ENCODE measurements at places on chromosomes 1 and 21.
A peak's percentile ranks its signal among the peaks of the same experiment; 100 is the strongest.

GRCh38 chr1:59136541-59137275 lies 160.2 kb upstream of the FGGY start:
- DNase-seq, result no peak

DNA sequence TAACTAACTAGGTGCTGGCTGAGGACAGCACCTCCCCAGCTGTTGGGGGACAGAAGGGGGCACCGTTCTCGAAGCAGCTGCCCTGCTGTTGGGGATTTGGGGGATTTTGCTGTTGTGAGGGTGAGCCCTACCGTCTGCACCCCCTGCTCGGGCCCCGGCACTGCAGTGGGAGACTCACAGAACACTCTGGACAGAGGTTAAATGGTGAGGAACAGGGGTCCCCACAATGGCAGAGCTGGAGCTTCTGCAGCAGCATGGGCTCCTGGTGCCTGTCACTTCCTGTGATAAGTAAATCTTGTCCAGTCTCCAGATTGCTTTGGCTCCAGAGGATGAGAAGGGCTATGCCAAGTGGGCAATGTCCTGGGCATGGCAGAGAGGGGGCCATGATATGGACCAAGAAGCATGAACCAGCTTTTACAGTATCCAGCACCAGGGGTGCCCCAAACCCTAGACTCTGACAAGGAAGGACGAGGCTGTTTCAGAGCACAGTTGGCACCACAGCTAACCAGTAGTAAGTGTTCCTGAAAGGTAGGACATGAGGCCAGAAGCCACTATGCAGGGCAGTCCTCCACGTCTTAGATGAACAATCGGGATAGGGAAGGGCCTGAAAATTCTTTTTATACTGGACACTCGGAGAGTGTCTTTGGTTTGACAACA lies 365.1 kb upstream of the VAMP3 start:
- peak; percentile 6 for DNase-seq

GRCh38 chr1:114756009-114756892 lies 1.5 kb downstream of the CSDE1 start:
- no peak for DNase-seq

DNA sequence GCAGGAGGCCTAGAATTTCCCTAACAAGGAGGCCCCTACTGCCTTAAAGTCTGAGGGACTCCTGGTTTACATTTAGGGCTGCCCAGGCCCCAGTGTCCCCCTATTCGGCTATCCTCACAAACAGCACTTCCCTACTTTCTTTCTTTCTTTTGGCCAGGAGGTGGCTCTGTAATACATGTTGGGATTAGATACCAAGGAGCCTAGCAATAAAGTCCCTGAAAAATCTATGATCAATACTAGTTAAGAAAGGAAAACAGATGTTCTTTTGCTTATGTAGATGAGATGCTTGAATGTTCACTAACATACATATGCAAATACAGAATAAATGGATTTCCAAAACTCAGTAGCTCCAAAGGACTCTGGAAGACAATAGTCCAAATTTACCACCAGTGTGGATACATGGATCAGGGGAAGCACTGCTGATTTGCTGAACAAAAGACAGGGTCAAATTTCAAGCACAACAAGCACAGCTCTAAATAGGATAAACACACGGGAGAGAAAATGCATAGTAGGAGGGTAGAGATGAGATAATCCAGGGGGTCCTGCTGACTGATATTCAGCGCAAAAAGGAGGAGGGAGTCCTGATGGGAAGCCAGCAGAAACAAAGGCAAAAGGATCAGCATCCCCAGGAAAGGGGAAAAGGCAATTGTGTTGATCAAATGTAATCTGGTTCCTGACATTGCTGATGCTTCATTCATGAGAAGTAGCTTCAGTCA lies 240.0 kb downstream of the NUF2 start:
- no peak for DNase-seq

- no peak for DNase-seq
Measured at GRCh38 chr1:116166011-116166571, 54.9 kb downstream of the MAB21L3 start.

GRCh38 chr1:31954607-31955283 lies 16.6 kb upstream of the PTP4A2 start:
- DNase-seq, result no peak

DNA sequence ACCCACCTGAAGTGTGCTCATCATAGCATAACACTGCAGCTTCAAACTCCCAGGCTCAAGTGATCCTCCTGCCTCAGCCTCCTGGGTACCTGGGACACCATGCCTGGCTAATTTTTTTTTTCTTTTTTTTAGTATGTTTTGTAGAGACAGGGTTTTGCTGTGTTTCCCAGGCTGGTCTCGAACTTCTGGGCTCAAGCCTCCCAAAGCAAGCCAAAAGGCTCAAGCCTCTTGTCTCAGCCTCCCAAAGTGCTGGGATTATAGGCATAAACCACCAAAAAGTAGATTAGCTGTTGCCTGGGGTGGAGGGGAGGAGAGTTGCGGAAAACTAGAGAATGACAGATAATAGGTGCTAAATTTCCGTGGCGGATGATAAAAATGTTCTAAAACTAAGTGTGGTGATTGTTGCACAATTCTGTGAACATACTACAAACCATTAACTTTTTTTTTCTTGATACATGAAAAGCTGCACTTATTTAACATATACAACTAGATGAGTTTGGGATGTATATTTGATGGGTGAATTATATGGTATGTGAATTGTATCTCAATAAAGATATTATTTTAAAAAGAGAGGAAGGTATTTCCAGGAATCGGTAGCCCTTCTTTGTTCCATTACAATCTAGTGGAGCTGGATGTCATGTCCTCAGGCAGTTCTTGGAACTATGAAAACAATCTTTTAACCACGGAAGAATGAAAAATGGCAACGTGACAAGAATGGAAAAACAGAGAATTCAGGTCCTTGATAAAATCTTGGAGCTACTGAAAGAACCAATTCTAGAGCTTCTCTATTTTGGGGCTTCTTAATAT lies 27.3 kb upstream of the MED18 start:
- no peak for DNase-seq

DNA sequence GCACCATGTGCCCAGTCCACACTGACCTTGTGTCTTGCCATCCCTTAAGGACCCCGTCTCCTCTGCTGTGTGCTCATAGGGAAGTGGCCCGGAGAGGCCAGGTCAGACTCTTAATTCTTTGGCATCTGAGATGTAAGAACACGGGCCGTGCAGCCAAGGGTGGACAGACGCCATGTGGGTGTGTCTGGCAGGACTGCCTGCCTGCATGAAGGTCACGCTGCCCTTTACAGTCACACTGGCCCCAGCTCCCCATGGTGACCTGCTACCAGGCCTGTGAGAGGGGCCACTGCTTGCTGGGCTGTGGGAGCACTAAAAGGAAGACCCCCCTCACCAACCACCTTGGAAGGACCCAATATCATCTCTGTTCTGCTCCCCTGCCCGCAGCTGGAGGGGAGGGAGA lies 17.7 kb downstream of the DHRS3 start:
- no peak for DNase-seq

DNA sequence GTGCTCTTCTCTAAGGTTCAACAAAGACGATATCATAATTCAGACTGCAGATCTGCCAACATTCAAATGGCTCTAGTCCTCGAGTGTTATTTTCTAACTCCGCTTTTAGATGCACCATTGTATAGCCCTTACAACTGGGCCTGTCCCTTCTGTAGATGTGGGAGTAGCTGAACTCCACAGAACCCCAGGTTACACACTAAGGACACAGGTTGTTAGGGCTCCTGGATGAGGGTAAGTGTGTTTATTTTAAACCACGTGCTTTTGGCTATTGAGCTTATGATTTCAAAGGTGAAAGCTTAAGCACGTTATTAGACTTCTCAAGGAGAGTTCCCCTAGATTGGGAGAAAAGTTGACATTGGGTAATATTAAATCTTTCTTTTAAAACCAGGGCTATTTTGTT lies 64.7 kb downstream of the MPZL1 start:
- no peak for DNase-seq

GRCh38 chr1:168328731-168329364 lies 48.2 kb downstream of the TBX19 start:
- no peak for DNase-seq

GRCh38 chr1:32813941-32814739 lies 3.0 kb downstream of the YARS1 start:
- no peak for DNase-seq

- no peak for DNase-seq
Measured at GRCh38 chr1:196877964-196878363, 9.9 kb upstream of the CFHR4 start.

DNA sequence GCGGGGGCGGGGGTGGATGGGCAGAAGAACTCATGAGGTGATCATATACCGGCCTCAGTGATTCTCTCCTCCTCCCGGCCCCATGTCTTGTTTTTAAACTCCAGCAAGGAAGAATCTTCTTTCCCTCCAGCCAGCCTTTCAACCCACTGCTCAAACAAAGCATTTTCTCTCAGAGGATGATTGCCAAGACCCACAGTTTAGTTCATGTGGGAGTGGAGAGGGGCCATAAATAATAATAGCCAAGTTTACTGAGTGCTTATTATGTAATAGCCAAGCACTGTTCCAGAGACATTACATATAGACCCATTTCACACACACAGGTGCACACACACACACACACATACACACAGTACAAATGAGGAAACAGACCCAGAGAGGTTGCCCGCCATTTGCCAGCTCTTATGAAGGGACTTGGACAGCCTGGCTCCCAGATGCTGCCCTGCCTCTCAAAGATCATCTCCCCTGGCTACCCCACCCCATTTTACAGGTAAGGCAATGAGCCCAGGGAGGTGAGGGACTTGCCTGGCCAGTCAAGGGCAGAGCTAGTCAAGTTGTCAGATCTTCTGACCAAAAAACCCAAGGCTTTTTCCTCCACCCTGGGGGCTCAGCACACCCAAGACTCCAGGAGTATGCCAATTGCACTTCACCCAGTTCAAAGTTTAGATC lies 18.0 kb upstream of the BCAR3 start:
- no peak for DNase-seq

DNA sequence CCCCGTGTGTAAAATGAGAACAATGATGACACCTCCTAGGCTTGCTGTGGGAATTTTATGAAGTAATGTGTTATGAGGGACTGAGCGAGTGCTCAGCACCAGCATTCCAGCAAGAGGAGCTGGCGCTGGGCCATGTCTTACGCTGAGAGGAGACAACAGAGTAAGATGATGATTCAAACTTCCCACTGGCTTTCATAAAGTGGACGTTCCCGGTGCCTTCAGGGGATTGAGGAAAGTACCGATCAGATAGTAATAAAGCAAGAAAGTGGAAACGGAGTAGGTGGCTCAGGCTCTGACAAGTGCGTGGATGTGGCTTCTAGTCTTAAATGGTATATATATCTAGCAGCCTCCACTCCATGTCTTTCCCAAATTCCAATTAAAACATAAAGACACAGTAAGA lies 23.8 kb downstream of the EPHA10 start:
- no peak for DNase-seq

DNA sequence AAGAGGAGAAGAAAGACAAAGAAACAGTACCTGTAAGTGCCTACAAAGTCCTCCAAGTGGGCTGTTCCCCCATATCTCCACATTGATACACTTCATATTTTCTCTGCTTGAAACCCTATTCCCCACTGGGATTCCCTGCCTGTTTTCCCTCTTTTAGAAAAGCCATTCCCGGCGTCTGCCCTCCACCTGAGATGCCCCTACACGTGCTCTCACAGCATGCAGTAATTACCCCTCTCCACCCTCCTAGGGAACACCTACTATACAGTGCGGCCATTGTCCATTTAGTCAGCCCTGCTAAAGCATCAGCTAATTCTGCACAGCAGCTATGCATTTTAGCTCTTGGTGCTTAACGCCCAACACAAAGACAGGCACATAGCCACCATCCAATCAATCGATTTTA lies 135.7 kb upstream of the TIAM1 start:
- DNase-seq, result no peak

GRCh38 chr1:150578272-150579109 lies 919 bp downstream of the MCL1 start:
- DNase-seq, result peak; percentile 70

- no peak for DNase-seq
Measured at GRCh38 chr1:214584805-214585766, 17.9 kb upstream of the CENPF start.

GRCh38 chr1:1259951-1260600 lies 13.6 kb upstream of the C1QTNF12 start:
- no peak for DNase-seq

GRCh38 chr1:20719261-20719660 lies 1.5 kb upstream of the KIF17 start:
- DNase-seq, result no peak

- no peak for DNase-seq
Measured at GRCh38 chr1:53601867-53602775, 136.8 kb downstream of the GLIS1 start.

DNA sequence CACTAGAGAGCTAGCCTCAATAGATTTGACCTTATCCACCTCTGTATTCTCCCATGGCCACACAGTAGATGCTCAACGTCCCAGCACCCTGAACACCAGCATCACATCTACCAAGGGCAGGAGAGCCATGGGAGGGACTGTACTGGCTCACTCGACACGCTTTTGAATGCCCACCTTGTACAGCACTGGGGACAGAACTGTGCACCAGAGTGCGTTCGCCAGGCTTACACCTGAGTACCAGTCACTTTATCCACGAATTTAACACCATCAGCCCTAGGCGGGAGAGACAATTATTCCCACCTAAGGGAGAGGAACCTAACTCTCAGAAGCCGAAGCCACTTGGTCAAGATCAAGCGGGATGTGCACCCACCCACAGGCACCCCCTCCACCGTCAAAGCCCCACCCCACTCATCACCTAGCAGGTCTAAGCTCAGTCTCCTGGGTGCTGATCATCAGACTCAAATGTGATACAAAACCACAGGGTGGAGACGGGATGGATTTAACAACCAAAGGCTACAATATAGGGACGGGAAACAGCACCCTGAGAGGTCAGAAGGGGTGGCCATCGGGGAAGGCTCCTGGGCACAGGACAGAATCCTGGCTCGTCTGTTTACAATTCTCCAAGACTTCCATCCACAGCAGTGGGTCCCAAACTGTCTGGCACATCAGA lies 110.5 kb downstream of the GLIS1 start:
- no peak for DNase-seq

DNA sequence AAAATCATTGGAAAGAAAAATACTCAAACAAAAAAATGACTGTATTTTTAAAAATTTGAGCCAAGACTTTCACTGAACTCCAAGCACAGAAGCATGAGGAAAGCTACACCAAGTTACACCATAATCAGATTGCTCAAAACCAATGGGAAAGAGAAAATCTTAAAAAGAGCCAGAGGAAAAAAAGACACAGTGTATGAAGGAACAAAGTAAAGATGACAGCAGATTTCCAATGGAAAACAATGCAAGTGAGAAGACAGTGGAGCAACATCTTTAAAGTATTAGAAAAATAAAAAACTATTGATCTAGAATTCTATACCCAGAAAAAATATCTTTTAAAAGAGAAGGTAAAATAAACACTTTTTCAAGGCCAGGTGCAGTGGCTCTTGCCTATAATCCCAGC lies 147.8 kb upstream of the ZBTB40 start:
- no peak for DNase-seq

DNA sequence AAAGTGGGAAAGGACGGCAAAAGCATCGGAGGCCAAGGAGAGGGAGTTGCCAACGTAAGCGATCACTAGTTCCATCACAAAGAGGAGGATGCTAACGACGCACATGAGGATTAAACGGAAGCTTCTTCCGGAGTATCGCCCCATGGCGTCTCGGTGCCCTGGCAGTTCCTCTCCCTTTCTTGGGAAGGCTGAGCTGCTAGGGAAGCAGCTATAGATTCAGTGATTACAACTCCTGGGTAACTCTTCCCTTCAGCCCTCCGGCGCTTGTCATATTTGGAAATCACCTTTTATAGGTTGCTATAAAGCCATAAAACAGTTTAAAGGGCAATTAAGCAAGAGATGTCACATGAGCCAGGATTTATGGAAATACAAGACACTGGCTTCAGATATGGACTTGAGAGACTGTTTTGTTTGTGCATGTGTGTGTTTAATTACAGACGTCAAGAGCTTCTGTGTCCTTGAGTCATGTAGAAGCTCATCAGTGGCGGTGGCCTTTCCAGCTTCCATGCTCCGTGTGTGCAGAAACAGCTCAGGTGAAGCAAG lies 30.6 kb upstream of the SLC30A10 start:
- DNase-seq, result no peak
